WERI-Rb-1 (cell line): ENCODE measurements at places on chromosomes 1 and 21.

- DNase-seq: no peak
Measured at GRCh38 chr1:38120552-38121230, 74.1 kb upstream of the POU3F1 start.

- DNase-seq: peak; percentile 62
Measured at GRCh38 chr1:119822406-119822805, 11.1 kb upstream of the REG4 start.

DNA sequence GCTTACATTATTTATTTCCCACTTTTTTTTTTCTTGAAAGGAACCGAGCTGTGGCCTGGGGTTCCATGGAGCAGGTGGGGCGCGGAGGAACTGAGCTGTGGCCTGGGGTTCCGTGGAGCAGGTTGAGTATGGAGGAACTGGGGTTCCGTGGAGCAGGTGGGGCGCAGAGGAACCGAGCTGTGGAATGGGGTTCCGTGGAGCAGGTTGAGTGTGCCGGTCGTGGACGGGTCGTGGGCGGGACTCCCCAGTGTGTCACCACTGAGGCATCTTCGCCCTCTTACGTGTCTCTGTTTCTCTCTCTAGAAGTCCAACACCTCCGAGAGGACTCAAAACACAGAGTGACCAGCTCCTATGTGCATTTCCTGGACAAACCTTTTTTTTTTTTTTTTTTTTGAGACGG lies 1.2 kb upstream of the SCNN1D start:
- no peak for DNase-seq

- no peak for DNase-seq
Measured at GRCh38 chr1:188169971-188170370, 1341.2 kb downstream of the PLA2G4A start.

DNA sequence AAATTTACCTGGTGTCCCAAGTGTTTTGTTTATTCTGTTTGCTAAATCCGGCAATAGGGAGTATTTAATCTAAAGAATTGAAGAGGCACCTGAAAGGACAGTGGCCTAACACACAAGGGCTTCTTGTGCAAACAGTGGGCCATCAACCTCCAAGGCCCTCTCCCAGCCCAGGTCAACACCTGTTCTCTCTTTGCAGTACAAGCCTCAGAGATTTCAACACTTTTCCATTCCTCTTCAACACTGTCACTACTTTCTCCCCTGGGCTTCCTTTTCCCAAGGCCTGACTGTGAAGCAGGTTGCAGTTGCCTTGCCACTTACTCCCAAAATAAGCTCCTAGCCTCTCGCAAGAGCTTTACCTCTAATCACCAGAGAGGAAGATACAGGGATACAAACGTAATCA lies 3.2 kb upstream of the SNAPIN start:
- DNase-seq: no peak

DNA sequence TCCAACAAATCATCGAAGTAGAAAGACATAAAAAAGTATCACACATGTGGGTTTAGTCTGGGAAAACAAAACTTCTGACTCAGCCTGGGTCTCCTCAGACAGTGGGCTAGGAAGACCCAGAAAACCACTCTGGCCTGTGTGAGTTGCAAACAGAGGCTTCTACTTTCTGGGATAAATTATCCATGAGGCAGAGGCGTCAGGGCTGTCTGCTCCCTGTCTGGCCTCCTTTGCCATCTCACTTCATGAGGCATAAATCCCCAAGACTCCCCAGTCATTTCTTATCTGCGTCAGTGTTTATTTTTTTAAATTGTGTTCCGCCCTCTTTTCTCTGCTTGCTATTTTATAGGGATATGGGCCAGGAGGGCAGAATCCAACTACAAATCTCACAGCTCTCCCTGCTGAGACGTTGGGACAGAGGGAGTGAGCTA lies 80.6 kb upstream of the TRABD2B start:
- no peak for DNase-seq

DNA sequence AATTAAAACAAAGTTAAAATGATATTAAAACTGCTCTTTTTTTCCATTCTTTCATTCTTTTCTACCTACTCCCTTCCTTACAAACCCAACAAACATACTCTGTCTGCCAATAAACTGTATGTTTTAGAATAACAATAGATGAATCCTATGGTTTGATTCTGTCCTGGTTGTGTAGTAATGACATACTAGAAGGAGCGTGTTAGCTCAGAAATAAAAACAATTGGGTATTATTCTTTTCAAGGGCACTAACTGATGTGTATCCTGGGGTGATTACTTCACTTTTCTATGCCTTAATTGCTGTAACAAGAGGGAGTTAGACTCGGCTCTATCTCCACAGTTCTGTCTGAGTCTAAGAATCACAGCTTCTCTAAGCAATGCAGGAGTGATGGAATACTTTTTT lies 194.4 kb downstream of the GIPC2 start:
- DNase-seq: no peak

DNA sequence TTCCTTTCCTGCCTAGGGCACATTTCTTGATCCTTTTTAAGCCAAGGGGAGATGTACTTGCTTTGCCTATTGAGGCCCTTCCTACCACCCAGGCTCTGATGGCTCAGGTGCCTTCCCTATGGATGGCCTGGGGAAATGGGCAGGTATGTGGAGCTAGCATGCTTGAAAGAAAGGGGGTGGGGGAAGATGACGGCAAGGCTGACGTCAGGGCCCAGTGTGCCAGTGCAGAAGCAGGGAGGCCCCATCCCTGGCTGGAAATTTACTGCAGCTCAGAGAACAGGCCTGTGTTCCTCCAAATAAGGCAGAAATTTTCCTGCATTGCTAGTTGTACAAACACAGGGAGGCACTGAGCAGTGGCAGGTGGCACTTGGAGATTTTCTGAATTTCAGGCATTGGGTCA lies 453.2 kb upstream of the VAMP3 start:
- no peak for DNase-seq

DNA sequence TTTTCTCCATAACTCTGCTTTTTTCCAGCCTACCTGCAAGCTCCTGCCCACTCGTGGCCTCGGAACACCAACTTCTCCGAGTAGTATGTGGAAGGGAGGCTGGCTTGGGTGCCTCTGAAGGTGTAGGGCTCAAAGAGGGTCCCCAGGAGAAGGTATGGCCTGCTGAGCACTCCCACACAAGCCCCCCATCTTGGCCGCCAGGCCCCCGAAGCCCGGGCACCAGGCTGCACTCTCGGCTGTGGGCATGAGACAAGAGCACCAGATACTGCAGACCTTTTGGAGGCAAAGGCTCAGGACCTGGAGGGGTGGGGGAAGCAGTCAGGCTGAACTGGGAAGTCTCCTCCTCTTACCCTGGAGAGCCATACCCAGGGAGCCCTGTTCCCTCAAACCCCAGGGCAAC lies 1.7 kb downstream of the ZNF692 start:
- no peak for DNase-seq

DNA sequence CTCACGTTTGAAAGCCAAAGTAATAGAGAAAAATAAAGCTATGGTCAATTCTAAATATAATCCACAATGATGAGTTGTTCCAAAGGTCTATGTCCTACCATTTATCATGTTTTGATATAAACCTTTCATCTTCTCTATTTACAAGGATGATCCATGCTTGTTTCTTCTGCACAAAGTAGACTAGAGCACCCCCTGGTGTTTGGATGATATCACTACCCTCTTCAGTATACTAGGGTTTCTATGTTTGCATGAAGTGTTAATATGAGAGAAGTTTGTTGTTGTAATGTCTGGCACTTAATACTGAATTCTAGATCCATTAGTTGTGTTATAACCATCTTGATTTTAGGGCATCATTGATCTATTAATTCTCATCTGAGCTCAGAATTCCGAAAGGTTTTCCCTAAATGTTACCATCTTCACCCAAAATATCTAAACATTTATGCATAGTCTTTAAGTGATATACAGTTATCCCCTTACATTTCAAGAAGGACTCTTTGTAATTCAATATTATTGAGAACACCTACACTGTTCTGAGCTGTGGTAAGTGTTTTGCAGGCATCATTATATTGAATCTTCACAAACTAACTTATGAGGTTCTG lies 21.1 kb downstream of the CLDN8 start:
- DNase-seq: peak; percentile 49

DNA sequence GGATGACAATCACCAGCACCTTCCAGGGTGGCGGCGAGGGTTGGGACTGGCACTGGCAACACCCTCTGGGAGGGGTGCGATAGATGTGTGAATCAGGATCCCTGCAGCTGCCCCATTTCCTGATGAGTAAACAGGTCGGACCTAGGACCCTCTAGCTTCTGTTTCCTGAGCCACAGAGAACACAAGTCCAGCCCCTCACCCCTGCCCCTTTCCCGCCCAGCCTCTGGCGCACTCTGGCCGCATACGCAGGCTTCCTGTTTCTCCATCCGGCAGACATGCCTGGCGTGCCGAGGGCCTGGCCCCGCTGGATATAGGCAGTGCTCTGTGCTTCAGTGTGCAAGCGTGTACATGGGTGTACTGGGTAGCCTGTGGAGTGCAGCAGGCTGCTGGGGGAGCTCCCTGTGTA lies 4.6 kb downstream of the PEAR1 start:
- DNase-seq: no peak

DNA sequence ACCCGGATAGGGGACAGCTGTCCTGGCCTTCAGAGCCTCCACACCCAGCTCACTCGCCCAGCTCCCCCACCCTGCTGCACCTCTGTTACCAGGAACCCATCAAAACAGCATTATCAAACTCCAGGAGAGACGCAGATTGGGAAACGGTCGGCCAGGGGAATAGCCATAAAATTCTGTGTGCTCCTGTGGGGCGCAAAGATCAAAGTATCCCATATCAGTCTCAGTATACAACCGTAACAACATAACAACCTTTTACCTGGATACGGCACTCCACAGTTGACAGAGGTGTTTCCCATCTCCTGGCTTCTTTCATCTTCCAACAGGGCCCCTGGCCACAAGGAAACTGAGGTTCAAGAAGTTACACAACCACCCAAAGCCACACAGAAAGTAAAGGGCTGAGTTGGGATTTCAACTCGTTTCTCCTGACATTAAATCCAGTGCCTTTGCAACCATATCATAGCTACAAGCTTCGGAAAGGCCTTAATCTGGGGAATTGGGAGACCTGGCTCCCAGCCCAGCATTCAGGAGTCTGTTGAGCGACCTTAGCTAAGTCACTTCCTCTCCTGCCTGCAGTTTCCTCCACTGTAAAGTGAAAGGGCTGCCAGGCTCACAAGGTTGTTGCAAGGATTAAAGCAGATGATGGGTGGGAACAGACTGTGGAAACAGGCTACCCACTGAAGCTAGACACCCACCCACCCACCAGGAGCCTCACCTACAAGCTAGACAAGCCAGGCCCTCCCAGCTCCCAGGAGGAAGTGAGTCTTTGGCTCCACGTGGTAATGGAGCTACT lies 8.1 kb upstream of the EPHB2 start:
- no peak for DNase-seq

GRCh38 chr1:36284517-36284916 lies 21.7 kb upstream of the SH3D21 start:
- no peak for DNase-seq

GRCh38 chr1:185038813-185039376 lies 6.5 kb upstream of the RNF2 start:
- DNase-seq: no peak

GRCh38 chr1:183239793-183240525 lies 53.9 kb downstream of the LAMC2 start:
- no peak for DNase-seq

DNA sequence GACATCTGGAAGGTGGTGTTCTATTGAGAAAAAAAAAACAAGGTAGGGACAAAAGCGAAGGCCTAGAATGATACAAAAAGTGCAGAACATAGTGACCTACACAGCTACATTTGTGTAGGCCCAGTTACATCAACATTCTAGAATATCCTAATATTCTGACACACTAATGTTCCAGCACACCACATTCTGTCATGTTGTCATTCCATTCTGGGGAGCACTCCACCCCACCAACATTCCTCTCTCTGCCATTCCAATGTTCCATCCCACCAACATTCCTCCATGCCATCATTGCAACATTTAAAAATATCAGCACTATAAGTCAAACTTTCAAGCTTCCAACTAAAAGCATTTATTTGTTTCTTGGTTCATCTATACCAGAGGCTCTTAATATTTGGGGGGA lies 28.5 kb downstream of the COA7 start:
- no peak for DNase-seq

DNA sequence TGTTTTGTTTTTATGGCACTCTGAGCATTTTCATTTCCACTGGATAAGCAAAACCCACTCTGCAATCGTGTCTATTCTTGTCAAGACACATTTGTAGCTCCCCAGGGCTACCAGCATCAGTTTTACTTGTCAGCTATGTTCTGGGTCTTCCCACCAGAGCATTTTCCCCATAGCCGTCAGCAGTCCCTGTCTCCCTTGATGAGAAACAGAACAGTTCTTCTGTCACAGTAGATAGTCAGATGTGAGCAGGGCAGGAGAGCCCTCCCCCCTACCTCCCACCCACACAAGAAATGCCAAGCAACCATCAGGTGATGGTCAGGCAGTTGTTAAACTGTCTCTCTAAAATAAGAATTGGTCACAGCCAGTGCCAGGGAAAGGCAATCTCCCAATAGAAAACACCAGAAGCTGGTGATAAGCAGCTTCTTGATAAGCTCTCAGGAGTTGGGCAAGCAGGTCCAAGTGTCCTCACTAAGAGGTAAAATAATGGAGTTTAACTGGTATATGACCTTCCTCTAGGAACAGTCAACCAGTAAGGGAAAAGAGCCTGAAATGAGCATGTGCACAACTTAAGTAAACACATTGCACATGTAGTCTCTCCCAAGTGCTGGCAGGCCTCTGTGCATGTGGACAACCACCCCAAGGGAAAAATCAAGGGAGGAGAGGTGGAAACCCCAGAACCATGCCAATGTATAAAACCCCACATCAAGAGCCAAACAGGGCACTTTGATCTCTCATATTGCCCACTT lies 208.2 kb downstream of the S1PR1 start:
- DNase-seq: no peak

DNA sequence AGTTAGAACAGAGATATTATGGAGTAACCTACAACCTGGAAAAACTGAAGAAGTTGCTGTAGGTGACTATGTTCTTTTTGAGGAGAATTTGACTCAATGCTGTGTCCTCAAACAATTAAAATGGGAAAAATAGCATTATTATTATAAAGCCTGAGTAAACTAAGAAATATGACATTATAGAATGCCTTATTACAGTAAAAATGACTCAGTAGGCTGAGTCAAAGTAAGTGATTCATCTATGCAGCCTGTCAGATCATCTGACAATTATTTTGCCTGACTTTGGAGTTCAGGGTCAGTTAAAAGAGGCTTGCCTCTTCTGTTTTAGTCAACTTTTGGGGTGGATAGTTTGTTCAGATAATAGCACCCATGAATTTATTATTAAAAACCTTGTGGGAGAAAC lies 150.8 kb upstream of the PTGFR start:
- no peak for DNase-seq

GRCh38 chr1:235942625-235942934 lies 75.9 kb upstream of the LYST start:
- DNase-seq: no peak

DNA sequence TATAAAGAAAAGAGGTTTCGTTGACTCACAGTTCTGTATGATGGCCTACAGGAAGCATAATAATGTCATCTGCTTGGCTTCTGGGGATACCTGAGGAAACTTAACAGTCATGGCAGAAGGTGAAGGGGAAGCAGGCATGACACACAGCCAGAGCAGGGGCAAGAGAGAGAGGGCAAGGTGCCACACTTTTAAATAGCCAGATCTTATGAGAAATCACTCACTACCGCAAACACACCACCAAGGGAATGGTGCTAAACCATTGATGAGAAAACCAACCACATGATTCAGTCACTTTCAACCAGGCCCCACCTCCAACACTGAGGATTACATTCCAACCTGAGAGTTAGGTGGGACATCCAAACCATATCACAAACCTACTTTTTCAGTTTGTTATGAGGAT lies 245.9 kb upstream of the SGIP1 start:
- DNase-seq: no peak
